ENCODE measurements at places on chromosomes 6 and 20.

DNA sequence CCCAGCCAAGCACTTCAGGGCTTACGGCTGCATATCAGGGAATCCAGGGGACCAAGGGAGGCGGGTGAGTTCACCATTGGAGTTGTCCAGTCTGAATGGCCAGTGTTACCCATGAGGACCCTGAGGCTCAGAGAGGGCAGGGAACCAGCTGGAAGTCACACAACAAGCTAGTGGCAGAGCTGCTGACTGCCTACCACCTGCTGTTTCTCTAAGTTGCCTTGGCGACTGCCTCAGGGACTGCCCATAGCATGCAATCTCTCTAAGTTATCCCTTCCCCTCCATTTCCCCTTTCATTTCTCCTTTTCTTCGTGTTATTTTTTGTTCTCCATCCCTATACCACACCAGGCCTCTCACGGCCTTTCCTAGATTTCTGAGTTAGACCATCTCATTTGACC, 71.8 kb upstream of the SIRPA start:
- DNase-seq: no peak

DNA sequence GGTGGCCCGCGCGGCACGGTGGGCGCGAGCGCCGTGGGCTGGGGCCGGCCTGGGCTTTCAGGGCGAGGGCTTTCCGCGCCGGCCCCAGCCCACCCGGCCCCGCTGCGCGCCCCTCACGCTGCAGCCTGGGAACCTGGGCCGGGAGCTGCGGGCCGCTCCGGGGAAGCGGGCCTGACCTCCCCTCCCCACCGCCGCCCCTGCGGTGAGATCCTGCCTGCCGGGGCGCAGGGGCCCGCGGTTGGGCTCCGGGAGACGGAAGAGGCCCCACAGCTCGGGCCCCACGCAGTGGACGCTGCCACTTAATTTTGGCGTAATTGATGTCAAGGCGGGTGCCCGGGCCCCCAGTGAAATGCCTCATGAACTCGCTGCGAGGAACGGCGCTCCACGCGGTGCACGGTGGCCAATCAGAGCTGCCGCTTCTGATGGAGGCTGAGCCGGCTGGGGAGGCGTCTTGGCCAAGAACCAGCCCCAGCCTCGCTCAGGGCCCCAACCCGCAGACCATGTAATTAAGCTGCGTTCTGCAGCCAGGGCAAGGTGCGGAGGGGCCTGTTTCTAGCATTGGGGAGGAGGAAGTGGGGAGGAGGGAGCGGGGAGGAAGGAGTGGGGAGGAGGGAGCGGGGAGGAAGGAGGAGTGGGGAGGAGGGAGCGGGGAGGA, 96.1 kb upstream of the BHLHE23 start:
- DNase-seq: peak; percentile 55

GRCh38 chr20:5888041-5888440, 62.3 kb downstream of the TRMT6 start:
- no peak for DNase-seq

GRCh38 chr20:51399006-51399890, 143.3 kb downstream of the NFATC2 start:
- DNase-seq: no peak

DNA sequence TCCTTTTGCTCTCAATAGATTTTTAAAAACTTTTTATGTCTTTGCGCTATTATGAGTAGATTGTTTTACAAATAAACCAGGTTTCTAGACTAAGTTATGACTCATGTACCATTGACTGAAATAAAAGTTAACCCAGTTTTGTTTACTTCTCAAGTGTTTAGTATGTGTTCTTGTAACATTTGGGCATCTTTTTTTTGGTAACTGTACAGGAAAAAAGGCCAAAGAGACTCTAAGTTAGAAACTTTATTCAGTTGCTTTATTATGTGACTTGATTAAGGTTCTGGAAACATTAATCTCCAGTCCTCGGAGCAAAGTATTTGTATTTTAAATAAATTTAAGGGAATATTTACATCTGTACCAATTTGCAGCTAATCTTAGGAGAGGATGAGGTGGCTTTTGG, 2.9 kb downstream of the NKAIN2 start:
- DNase-seq: no peak

DNA sequence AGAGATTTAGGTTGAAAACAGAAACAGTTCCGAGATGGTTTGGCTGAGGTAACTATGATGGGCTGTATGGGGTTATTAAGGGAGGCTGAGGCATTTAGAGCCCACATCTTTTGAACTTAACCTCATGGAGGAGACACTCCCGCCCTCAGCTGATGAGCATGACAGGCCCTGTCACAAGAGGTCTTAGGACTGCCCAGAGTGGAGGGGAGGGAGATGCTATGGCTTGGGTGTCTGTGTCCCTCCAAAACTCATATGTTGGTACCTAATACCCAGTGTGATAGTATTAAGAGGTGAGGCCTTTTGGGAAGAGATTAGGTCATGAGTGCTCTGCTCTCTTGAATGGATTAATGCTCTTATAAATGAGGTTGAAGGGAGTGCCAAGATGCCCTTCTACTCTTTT, 126.6 kb downstream of the CDC5L start:
- no peak for DNase-seq

- no peak for DNase-seq
Measured at GRCh38 chr20:3431109-3431508, 23.6 kb upstream of the DNAAF9 start.

DNA sequence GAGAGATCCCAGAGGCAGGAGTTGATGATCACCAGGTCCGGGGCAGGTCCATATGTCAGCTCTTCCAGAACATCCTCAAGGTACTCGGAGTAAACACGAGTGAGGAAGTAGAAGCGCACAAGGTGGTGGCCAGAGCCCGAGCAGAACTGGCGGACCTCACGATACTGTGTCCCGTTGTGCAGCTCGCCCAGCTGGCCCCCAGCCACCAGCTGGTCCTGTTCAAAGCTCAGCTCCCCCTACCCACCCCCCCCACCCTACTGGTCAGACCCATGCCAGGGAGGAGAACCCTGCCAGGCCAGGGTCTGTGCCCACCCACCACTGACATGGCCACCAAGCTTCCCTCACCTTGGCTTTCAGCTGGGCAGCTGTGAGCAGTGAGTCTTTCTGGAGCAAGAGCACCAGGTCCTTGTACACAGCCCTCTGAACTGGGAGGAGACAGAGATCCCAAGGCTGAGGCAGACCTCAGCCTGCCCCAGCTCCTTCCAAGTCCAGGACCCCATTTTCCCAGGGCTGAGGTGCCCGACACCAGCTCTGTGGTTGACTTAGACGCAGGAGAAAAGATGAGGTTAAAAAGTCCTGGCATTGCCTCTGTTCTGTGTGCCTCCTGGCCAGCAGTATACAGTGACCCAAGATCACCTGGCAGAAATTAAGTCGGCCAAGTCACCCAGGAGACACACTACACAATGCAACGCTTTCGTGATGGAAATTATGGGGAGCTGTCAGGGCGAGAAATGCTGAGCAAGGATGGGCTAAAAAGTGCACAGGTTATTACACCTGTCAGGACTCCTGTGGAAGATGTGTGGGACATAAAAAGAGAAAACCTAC, 1.4 kb downstream of the PCED1A start:
- no peak for DNase-seq

- no peak for DNase-seq
Measured at GRCh38 chr20:57999465-58000111, 228.9 kb downstream of the ANKRD60 start.

DNA sequence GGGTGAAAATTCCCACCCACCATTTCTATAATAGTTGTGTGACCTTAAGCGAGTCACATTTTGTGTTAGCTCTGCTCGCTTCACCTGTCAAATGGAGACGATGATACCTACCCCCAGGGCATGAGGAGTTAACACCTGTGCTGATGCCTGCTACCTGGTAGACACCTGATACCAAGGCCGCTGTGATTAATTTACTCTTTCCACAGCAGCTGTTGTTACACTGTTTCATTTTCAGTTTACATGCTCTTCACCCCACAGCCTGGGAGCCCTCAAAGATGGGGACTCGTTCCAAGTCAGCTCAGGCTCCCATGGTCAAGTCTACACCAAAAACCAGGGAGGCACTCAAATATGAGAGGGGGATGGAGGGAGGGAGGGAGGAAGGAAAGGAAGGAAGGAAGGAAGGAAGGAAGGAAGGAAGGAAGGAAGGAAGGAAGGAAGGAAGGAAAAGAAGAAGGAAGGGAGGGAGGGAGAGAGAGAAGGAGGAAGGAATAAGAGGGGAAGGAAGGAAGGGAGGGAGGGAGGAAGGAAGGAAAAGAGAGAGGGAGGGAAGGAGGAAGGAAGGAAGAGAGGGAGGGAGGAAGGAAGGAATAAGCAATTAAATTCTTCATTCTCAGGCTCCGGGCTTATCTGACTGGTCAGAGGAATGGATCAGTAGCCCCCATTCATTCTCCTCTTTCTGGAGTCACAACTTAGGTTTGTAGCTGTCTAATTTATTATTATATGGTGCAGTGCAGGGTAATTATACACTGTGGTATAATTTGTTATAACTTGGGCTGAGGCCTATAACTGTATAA, 40.9 kb downstream of the PDYN start:
- DNase-seq: no peak

Data from stimulated activated CD8-positive, alpha-beta memory T cell treated with anti-CD3 and anti-CD28 coated beads, Interleukin-2, amount 100 ng/mL, for 48 hours (primary cell).